Epithelial cell of prostate (primary cell): ENCODE measurements at places on chromosomes 2 and 18.

GRCh38 chr18:46152436-46152807 is 48.2 kb downstream of the HAUS1 start:
- DNase-seq, result peak; percentile 33

DNA sequence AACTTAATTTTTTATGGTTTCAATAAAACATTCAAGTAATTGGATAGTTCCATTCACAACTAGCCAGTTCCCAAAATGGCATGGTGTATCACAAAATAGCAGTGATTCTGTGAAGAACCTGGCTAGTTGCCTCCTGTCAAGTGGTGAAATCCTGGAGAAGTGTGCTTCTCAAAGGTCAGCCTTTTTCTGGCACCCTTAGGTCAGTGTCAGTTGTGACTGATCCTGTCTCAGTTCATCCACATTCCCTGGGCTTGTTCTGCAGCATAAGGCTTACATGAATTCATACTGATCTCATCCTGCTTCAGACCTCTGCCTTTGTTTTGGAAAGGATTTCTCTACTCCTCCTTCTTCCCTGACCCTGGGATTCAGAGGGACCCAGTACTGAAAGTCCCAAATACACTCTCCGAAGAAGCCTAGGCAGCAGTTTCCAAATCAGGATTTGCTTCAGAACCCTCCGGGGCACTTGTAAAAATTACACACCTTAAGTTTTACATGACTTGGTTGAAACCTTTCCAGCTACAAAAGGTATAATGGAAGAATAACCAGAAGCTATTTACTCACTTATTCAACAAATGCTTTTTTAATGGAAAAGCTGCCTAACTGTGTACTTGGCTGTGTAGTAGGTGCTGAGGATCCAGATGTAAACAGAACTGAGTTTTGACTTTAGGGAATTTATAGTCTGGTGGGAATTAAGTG is 11.0 kb downstream of the MAP3K20 start:
- DNase-seq, result no peak

- no peak for DNase-seq
Observed at GRCh38 chr18:74203811-74204210, 55.5 kb downstream of the TIMM21 start.

GRCh38 chr2:176914371-176914770 is 298.2 kb upstream of the HNRNPA3 start:
- DNase-seq, result no peak

DNA sequence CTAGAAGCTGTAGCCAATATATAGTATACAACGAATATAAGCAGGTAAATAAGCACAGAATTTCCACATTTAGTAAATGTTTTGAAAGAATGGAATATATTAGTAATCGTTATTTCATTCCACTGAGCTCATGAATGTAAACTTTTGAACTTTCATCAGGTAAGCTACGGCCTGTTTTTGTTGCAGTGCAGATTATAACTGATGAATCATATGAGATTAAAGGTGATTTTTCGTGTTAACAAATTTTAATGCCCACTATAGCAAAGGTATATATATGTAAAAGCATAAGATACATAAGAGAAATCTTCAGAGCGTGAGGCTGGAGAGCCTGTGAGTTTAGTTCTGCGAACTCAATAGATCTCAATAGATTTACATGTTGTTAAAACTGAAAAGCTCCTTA is 1.1 kb downstream of the SCYGR1 start:
- DNase-seq, result no peak

- DNase-seq, result no peak
Observed at GRCh38 chr2:101983486-101983885, 8.3 kb upstream of the IL1R2 start.

- no peak for DNase-seq
Observed at GRCh38 chr2:61911510-61911909, 6.0 kb downstream of the COMMD1 start.

GRCh38 chr2:217880891-217881290 is 121.9 kb downstream of the TNS1 start:
- DNase-seq, result no peak

DNA sequence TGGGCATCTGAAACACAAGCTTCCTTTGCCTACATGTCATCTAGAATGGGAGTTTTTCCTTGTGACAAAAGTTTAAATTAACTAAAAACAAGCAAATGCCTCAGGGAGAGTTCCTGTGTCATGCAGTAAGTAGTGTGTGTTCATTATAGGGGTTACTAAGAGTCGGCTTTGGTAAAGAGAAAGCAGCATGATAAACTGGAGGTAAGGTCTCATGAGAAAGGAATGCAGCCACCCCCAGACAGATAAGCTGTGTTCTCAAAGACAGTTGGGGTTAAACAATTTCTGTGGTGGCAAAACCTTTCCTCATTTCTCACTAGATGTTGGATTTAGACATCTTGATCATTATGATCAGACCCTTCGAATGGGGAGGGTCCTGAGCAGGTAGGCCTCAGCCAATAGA is 129.7 kb downstream of the MAP4K4 start:
- DNase-seq, result peak; percentile 66

DNA sequence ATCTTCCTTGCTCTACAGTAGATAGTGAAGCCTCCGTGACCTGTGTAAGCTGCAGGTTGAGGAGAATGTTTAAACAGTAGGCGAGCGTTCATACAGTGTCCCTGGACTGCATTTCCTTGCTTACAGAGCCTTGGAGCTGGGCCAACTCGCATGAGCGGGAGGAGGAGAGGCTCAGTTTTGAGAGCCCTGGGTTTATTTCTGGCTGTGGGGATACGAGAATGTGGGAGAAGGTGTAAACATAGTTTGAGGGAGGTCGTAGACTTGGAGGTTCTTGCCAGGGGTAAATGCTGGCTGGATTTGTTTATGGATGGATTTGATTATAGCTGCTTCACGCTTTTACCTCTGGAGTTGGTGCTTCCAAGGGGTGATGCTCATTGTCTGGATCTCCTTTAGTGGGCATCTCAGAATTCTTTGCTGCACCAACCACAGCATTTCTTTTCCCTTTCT is 20.8 kb downstream of the CRIM1 start:
- DNase-seq, result no peak

DNA sequence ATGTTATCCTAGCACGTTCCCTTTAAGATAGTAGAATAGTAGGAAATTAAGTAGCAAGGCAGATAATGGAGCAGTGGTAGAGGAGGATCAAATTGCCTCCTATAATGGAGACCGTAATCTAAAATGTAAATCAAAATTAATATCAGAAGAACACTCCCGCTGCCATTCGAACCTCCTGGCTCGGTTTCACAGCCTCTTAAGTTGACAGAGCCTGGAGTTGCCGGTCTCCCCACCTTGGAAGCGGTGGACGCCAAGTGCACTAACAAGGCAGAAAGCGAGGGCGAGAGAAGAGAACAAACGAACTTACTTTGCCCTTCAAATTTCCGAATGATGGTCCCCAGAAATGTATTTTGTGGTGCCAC is 450 bp downstream of the KCNH7 start:
- DNase-seq, result no peak

GRCh38 chr2:145284551-145284950 is 764.6 kb upstream of the ZEB2 start:
- DNase-seq, result no peak

DNA sequence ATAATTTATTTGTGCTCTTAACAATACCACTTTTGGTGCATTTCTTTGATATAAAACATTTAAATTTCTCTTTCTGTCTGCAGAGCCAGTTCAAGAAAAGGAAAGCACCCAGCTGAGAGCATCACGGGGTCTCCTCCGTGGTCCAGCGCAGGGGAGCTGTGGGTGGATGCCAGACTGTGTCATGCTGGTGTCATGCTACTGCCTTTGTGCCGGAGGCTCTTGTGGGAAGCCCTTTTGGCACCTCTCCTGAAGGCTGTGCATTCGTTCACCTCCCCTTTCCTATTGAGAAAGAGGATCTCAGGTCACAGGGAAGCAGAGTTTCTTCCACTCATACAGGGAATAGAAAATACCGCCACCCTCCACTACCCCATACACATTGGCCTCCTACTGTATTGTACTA is 450.4 kb downstream of the GALR1 start:
- no peak for DNase-seq

- no peak for DNase-seq
Observed at GRCh38 chr2:238461491-238461890, 34.8 kb downstream of the ASB1 start.

DNA sequence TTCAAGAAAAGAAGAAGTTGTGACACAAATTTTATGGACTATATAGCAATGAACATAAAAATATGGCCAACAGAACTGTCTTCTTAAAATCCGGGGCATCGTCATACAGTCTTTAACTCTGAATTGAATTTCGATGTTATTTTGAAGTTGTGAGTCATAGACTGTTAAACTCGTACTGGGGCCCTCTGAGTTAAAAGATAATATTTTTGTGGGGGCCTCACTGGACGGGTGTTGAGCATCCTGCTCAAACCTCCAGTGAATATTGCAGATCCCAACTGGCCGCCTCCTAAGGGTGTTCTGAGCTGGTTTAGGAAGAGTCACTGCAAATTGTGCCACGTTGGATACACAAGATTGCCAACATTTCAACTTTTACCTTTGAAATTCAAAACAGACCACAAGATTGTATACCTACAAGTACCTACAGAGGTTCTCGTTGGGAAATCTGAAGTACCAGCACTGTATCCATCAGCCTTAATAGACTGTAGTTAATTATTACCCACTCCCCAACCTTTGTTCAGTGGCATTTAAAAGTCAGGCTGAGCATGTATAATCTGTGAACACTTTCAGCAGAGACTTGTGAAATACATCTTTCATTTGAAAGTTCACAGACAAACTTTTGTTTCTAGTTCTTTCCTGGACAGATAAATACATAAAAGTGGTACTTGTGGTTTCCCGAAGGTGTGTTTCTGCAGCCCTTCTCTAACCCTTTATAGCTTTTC is 27.8 kb downstream of the KLHL23 start:
- DNase-seq, result no peak

DNA sequence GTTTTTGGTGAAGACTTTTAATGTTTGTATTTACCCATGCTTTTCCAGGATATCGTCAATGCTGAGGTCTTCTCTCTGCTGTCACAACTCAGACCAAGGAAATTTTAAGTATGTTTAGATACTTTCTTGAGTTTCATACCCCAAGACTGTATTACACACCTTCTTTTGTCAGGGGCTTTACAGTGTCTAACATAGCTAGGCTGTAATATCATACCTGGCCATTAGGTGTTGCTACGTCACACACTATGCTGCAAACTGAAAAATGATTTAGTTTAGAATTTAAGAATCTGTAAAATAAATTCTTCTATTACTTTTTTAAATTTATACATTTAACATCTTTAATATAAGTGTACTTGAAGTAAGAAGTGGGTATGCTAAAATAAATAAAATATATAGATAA is 358.4 kb upstream of the NRP2 start:
- no peak for DNase-seq

DNA sequence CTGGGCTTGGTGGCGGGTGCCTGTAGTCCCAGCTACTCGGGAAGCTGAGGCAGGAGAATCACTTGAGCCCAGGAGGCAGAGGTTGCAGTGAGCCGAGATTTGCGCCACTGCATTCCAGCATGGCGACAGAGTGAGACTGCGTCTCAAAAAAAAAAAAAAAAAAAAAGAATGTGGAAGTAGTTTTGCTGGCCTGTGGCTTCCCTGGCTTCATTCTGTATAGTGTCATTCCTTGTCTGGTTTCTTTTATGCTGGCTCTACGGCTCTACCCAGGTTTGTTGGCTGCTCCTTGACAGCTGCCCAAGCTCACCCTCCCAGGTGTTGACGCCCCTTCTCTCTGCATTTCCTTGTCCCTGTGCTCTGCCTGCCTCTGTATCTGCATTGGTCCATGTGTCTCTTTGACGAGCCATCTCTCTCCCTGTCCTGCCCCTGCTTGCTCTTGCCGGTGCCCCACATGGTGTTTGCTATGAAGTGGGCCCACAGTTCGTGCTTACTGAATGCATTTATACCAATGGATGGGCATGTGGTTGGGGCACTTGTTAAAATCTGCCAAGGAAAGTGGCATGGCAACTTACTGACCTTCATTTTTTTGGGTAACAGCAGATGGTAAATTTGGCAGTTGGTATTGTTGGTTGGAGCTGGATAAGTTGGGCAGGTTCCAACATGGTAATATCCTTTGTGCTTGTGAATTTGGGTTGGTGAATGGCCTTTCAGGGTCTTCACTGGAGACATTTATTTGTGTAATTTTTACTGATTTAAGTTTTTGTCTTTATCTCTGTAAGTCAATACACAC is 113.9 kb downstream of the MAP4K4 start:
- DNase-seq, result no peak

DNA sequence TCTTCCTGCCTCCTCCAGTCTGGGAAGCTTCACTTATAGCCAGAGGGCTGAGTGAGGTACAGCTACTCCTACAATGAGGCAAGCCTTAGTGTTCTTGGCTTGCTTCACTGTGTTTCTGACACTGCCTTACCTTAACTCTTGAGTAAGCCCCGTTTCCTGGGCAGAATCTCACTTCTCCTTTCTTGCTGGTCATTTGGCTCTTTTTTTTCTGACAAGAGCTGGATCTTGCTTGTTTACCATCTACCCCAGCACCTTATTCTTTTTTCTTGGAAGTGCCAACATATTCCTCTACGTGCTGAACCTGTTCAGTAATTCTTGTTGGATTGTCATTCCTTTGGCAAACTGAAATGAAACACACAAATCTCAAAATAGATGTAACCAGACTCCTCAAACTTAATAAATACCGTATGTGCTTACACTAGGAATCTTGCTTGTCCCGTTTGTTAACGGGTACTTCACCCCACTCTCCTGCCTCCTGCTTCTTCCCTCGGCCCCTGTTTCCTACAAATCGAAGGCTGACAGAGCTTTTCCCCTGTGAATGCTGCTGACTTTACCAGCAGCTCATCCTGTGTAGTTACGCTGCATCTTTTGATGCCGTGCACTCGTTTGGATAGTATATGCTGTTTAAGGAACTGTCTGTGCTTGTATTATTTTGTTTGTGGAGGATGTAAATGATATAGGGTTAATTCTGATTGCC is 132.2 kb downstream of the FMNL2 start:
- no peak for DNase-seq

- DNase-seq, result no peak
Observed at GRCh38 chr18:48843596-48843995, 107.2 kb downstream of the SMAD7 start.

DNA sequence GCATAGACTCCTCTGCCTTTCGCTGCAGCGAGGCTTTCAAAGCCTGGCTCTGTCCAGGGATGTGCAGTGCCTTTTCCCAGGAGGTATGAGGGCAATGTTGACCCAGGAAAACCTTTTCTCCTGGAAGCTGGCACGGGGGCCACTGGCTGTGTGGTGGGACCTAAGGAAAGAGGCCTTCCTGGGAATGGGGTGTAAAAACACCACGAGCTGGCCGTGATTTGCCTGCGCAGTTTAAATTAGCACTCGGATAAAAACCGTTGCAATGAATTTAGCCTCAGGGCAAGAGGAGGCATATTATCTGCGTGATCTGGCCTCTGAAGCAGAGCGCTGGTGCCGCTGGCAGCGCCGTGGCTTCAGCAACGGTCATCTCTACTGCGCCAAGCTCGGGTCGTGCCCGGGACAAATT is 3.0 kb downstream of the OSR1 start:
- DNase-seq, result no peak

DNA sequence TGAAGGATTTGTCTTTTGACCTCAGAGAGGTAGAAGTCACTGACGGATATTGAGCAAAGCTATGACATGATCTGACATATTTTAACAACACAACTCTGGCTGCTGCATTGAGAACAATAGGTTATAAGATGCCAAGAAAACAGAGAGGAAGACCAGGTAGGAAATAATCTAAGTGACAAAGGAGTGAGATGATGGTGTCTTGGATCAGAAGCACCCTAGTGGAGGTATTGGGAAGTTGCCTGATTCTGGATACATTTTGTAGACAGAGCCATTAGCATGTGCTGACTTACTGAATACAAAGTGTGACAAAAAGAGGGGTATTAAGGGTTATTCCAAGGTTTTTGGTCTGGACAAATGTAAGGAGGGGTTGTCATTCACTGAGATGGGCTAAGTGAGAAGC is 1438.1 kb downstream of the DPP10 start:
- no peak for DNase-seq
